Skin of body (tissue), 3 donors: ENCODE measurements at places on chromosomes 16 and 17. TPM values are rescaled to one million over a fixed set of nuclear protein-coding genes. Genes with fewer than 3 reads are reported as not detected.

DNA sequence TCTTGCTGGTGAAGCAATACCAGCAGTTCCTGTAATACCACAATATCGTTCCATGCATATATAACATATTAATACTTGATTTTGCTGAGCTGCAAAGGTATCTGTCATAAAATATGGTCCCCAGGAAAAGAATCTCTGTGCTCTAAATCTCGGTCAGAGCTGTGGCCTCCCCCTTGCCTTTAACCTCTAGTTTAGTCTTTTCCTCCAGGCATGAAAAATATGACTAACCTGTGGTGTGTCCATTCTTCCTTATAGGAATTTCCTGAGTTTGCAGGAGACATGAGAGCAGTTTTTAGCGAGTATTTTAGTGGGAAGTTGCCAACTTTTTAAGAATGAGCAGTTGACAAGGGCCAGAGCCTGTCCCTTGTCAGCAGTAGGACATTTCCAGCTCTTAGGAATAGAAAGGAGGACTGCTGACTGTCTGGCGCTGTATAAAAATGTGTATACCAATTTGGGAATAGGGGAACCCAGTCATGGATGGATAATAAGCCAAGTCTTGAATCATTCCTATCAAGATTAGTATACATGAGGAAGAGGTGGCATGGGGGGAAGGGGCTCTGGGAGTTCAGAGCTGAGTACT lies 8.7 kb downstream of the ATXN1L start:
- DNase-seq, result no peak

DNA sequence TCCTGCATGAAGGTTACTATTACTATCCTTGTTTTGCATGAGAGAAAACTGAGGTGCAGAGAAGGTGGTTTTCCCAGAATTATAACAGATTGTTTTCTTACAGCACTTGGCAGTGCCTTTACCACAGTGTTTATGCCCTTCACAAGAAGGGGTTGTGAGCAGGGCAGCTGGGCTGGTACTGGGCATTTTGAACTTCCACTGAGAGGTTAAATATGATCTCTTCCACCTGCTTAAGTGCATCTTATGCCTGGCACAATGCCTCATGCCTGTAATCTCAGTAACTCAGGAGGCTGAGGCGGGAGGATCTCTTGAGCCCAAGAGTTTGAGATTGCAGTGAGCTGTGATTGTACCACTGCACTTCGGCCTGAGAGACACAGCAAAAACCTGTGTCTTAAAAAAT lies 36.2 kb downstream of the NDE1 start:
- no peak for DNase-seq

GRCh38 chr17:42329025-42329976 lies 41.0 kb downstream of the STAT5A start:
- DNase-seq, result no peak

DNA sequence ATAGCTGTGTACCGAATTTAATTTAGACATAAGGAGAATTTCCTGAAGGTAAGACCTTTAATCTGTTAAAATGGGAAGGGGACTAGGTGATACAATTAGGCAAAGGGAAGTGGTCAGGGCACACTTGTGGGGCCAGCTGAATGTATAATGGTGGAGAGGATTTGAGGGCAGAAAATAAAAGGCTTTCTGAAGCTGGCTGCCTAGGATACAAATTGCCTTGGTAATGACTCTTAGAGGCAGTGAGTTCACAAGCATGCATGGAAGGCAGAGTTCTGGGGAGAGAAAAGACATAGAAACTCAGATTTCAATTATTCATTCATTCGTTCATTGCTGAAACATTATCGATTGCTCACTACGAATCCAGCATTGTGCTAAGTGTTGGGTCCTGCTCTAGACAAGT lies 12.4 kb upstream of the NFAT5 start:
- no peak for DNase-seq

- no peak for DNase-seq
These were observed 48.8 kb downstream of the DNAH3 start for GRCh38 chr16:21101631-21102420.

- DNase-seq, result no peak
These were observed 250.6 kb upstream of the ZFHX3 start for GRCh38 chr16:73298562-73298961.

- DNase-seq, result no peak
These were observed 25.0 kb downstream of the RAB11FIP4 start for GRCh38 chr17:31416503-31416923.

DNA sequence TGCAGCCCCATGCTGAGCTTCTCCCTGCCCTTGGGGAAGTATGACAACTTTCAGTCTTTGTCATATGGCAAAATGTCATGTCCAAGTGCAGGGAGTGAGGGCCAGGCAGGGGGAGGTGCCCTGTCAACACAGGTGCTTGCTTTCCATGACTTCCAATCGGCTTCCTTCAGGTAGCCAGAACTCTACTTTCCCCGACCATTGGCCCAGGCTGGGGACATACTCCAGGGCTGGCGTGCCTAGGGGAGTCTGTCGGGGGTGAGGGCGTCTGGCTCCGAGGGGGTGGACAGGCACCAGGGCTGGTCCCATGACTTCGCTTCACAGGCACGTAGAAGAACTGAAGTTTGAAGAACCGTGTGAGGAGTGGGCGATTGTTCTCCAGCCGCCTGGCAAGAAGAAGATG lies 19.8 kb upstream of the PIK3R6 start:
- no peak for DNase-seq

DNA sequence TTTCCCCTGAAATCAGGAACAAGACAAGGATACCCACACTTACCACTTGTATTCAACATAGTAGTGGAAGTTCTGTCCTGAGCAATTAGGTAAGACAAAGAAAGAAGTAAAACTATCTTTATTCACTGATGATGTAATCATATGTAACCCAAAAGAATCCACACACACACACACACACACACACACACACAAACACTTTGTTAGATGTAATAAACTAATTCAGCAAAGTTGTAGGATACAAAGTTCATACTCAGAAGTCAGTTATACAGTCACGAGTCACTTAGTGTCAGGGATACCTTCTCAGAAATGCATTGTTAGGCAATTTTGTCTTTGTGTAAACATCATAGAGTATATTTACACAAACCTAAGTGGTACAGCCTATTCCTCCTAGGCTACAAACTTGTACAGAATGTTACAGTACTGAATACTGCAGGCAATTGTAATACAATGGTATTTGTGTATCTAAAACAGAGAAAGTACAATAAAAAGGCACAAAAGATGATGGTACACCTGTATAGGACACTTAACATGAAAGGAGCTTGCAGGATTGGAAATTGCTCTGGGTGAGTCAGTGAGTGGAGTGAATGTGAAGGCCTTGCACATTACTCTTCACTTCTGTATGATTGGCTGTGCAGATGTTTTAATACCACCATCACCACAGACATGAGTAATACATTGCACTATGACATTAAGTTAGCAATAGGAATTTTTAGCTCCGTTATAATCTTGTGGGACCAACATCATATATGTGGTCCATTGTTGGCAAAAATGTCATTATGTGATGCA lies 370.1 kb downstream of the ZFHX3 start:
- DNase-seq, result no peak

DNA sequence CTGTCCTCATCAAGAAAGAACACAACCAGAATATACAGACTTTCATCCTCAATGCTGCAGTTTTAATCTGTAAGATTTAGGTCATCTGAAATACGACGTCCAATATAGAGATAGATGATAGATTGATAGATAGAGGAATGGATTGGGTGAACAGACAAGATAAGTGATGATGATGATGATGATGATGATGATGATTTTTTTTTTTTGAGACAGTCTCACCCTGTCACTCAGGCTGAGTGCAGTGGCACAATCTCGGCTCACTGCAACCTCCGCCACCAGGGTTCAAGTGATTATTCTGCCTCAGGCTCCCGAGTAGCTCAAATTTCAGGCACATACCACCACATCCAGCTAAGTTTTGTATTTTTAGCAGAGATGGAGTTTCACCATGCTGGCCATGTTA lies 56.3 kb upstream of the ADAMTS18 start:
- no peak for DNase-seq

Gene PTGES3L
- total RNA-seq, result 4.8 TPM

Gene C16orf74
- total RNA-seq, result 5.2 TPM

Gene GLP2R
- total RNA-seq, result 0.30 TPM

Gene CSH1
- total RNA-seq, result not detected

Gene WNK4
- 0.59 TPM for total RNA-seq

Gene KRT33A
- total RNA-seq, result 22.0 TPM
